Breast epithelium (tissue), 4 donors: ENCODE measurements at places on chromosomes 13 and 19. TPM values are rescaled to one million over a fixed set of nuclear protein-coding genes. Genes with fewer than 3 reads are reported as not detected.

GRCh38 chr19:43618921-43619261, 538 bp downstream of the ZNF428 start:
- peak overlapping the region; percentile 91 for H3K27ac ChIP-seq
- H3K27me3 ChIP-seq, result no peaks in the 10 kb centered on the region
- no peaks in the 10 kb centered on the region for H3K4me1 ChIP-seq
- H3K4me3 ChIP-seq, result peak overlapping the region; percentile 91
- no peaks in the 10 kb centered on the region for H3K36me3 ChIP-seq

DNA sequence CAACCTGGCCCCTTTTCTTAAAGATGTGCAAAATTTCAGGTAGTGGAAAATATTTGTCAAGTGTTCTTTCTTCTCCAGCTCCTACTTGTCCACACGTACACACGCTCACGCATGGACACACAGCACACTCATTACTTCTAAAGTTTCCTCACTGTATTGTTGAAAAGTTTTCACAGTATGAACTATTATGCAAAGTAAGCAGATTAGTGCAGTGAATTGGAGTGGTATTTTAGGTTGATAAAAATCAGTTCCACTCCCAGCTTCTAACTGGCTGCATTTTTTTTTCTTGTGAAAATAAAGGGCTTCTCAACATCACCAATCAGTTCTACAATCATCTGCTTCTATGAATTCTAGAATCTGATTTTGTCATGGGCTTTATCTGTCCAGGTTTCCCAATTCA, 264.5 kb downstream of the DCT start:
- H3K27ac ChIP-seq, result no peak overlapping the region
- no peak overlapping the region for H3K4me3 ChIP-seq
- no peaks in the 10 kb centered on the region for H3K36me3 ChIP-seq

DNA sequence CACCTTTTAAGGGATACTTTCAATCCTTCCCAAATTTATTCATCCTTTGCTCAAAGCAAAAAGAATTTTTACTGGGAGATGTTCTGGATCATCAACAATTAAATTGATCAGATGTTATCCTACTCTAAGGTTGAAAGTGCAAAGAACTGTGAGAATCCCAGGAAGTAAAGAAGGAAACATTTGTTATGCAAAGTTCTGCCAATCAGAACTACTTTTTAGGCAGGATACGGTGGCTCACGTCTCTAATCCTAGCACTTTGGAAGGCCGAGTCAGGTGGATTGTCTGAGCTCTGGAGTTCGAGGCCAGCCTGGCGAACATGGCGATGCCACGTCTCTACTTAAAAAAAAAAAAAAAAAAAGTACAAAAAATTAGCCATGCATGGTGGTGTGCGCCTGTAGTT, 882.3 kb downstream of the DIAPH3 start:
- H3K4me3 ChIP-seq, result no peak overlapping the region
- no peaks in the 10 kb centered on the region for H3K36me3 ChIP-seq
- no peak overlapping the region for H3K27ac ChIP-seq
- H3K27me3 ChIP-seq, result no peaks in the 10 kb centered on the region
- no peak for DNase-seq

GRCh38 chr13:80307401-80307987, 33.4 kb downstream of the SPRY2 start:
- no peaks in the 10 kb centered on the region for H3K27me3 ChIP-seq
- no peak for DNase-seq
- no peak overlapping the region for H3K4me3 ChIP-seq
- no peak overlapping the region for H3K27ac ChIP-seq
- no peaks in the 10 kb centered on the region for H3K36me3 ChIP-seq
- no peaks in the 10 kb centered on the region for H3K4me1 ChIP-seq

GRCh38 chr19:48135411-48135810, 24.8 kb upstream of the PLA2G4C start:
- no peaks in the 10 kb centered on the region for H3K36me3 ChIP-seq
- H3K4me1 ChIP-seq, result no peaks in the 10 kb centered on the region
- H3K27ac ChIP-seq, result no peak overlapping the region
- DNase-seq, result no peak
- H3K4me3 ChIP-seq, result no peak overlapping the region

The ZNF536 gene
- 0.15 TPM for total RNA-seq

GRCh38 chr19:12783291-12783848, 7.9 kb upstream of the JUNB start:
- H3K36me3 ChIP-seq, result no peaks in the 10 kb centered on the region
- H3K4me1 ChIP-seq, result peaks cover 18% of the 10 kb centered on the region
- DNase-seq, result no peak
- peak overlapping the region; percentile 98 for H3K27ac ChIP-seq

DNA sequence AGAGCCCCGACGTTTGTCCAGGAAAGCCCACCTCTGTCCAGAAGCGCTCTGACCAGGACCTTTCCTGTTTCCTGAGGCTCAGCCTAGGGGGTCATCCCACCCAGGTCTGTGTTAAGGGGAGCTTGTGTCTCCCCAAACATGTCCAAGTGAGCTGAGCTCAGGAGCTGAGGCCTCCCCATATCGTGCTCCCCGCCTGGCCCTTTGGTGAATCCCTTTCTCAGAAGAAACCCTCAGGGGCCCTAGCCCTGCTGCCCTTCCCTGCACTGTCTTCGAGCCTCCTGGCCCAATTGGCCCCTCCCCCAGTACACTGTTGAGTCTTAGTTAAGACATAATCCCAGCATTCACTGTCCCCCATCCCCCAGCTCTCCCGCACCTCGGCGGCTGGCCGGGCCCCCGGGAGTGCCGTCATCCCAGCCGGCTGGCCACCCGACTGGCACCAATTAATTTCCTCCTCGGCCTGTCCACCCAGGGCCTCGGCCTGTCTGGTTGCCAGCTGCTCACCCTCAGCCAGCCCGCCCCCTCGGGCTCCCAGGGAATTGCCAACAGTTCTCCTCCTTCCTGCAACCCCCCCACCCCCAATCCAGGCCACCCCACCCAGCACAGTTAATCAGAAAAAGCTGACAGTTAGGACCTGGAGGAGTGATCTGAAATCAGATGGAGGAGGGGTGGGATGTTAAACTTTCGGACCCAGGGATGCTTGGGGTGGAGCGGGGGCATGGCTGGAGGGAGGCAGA, 13.6 kb downstream of the IER2 start:
- H3K36me3 ChIP-seq, result no peaks in the 10 kb centered on the region
- no peaks in the 10 kb centered on the region for H3K27me3 ChIP-seq
- DNase-seq, result peak; percentile 79
- peak overlapping the region; percentile 99 for H3K27ac ChIP-seq
- H3K4me3 ChIP-seq, result peak overlapping the region; percentile 52

The NDFIP2 gene
- 22.6 TPM for total RNA-seq
